ENCODE measurements at places on chromosomes 1 and 21.

- DNase-seq, result no peak
These were observed 12.1 kb downstream of the PRKACB start for GRCh38 chr1:84156210-84156621.

DNA sequence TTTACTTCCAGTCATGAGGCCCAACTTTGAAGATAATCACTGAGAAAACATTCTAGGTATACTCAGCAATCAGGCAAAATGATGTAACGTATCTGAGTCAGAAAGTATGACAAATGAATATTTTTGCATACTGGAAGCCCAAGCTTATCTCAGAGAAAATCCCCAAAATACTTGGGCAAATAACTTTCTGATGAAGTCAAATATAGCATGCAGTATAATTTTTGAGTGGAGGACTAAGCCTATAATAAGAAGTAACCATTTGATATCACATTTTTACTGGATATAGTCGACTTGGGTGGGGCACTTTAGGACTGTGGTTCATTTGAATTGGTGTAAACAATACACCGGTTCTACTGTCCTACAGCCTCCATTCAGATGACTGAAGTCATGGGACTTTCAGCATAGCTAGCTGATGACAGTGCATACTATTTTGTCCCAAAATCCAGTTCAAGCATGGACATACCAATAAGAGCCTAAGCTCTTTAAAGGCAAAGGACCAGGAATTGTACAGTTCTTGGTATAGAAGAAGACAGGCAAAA is 2.3 kb upstream of the GADD45A start:
- no peak for DNase-seq

DNA sequence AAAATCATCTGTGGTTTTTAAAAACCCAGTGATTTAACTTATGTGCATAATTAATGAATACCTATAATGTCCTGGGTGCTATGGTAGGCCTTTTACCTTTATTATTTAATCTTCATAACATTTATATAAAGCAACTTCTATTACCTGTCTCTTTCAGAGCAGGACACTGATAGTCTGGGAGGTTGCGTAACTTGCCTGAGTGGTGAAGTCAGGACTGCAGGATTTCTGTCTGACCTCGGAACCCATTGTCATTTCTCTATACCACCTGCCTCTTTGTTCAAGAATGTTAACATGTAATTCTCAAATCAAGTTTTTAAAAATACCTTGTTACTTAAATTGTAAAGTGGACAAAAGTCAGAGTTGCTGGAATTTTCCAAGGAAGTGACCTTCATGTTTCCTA is 41.0 kb upstream of the BACH1 start:
- DNase-seq, result no peak

DNA sequence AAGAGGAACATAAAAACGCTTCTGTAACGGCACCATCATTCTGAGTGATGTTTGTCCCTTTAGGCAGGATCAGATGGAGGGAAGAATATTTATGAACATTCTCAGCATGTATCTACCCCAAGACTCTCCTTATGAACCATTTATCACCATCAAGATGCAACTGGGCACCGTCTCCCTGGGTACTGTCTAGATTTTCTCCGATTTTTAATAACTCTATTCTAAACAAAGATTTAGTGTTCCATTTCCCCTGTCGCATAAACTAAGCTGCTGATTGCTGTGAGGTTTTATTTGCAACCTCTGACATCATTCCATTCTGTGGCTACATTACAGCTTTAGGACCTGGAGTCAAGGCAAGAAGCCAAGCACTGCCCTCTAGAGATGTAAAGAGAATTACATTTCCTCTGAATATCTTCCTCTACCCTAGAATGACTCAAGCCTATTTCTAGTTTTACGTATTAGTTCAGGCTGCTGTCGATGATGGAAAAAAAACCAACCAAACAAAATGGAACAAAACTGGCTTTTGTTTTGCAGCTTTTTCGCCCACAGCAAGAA is 130.1 kb upstream of the MAP1LC3C start:
- DNase-seq, result no peak

GRCh38 chr1:156645666-156646065 is 3.7 kb downstream of the BCAN start:
- DNase-seq, result no peak

- DNase-seq, result no peak
These were observed 65.4 kb downstream of the PBX1 start for GRCh38 chr1:164624400-164624799.

DNA sequence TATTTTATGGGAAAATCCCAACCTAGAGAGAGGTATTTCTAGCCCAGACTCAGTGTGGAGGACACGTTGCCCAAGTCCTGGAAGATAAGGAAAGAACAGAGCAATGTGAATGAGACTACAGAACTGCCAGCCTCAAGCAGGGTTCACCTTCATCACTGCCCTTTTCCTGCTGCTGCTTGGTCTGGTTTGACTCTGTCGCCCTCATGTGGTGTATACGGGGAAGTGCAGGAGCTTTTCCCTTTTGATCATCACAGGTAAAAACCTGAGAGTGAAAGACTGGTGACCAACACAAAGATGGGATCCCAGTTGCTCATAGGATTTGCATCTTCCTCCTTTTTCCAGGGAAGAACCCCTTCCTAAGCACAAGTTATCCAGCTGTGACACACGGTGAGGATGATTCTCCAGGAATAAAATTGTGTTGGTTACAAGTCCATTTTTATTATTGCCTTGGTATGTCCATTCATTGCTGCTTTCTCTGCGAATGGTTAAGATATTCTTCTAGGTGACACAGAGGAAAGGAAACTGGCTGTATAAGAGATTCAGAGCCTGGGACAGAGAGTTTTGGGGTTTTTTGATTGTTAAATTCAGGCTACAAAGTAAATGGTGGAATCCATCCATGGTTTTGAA is 89.5 kb upstream of the CD53 start:
- DNase-seq, result peak; percentile 75

DNA sequence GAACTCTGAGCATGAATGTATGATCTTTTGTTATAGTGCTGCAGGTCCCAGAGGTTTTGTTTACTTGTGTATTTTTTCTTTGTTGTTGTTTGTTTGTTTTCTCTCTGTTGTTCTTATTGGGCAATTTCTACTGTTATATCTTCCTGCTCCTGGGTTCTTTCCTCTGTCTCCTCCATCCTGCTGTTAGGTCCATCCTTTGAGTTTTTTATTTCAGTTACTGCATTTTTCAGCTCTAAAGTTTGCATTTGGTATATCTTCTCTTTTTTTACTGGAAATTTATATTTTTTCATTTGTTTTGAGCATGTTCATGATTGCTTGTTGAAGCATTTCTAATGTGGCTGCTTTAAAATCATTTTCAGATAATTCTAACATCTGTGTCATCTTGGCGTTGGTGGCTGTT is 9.9 kb downstream of the TRPM2 start:
- DNase-seq, result no peak

- DNase-seq, result no peak
These were observed 6.6 kb upstream of the PLPP3 start for GRCh38 chr1:56585985-56586384.

DNA sequence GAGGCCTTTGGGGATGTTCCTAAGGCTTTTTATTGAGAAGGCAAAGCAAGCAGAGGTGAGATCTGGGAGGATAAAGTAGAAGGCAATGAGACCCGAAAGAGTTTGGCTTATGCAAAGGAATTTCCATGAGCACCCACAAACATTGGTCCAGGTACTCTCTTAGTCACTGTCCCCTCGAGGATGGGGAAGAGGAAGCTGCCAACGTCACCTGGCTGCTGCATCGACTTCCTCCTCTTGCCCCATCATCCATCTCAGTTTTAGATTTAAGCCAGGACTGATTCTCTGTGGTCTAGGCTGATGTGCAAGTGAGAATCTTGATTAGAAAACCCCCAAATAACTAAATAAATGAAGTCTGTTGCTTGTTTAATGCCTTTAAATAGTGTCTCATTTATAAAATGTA is 28.7 kb downstream of the RUNX1 start:
- DNase-seq, result no peak

DNA sequence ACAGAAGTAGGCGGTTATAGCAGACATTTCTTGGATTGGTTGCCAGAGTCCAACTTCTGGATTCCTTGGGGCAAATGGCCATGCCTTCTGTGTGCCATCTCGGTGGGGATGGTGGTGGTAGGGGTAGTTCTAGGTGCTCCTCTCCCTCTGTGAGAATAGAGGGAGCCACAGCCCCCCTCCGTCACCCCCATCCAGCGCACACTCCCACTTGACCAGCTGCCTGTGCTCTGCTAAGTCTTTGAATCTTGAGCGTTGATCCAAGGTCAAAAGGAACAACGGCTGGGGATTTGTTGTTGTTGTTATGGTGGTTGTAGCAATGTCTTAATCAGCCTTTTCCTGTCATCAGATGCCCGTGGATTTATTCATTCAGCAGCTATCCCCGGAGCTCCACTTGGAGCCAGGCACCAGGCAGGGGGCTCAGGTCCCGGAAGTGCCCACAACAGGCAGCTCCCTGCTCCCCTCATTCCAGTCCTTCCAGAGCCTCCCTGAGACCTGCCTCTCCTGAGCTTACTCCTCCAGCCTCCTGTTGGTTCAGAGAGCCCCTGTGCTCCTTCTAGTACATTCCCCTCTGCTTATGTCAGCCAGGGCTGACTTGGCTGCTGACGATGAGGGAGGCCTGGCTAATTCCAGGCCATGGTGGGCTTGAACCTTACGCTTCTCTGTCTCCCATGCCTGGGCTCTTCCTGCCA is 146.6 kb upstream of the WNT4 start:
- no peak for DNase-seq

DNA sequence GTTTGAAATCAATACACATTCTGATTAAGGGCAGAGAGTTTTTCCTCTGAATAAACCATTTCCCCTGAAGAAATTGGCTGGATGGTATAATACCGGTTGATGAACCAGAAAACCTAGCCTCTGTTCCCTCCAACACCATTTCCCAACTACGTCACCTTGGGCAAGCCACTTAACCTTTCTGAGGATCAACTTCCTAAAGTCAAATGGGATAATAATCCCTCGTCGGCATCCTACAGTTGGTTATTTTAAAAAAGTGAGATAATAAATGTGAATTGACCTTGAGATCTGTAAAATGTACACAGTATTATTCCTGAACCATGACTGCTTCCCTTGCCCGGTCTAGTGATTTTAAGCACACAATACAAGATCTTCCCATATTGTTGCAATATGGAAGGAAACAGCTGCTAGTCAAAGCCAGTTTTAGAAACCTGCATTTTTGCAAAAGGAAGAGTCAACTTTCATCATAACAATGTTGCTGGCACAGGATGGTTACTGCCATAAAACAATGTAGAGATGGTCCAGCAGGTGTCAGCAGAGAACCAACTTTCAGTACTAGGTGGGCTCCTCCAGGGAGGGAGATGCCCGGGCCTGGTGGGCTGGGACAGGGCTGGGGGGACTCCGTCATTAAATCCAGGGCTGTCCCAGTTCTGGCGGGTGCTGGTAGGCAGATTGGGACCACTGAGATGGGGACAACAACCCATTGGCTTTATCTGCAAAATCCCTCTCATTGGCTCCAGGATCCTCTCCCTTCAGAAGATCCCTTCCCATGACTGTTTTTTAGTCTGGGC is 5.2 kb upstream of the HLX start:
- no peak for DNase-seq

Data from NCI-H2029 treated with DMSO at 0.1 percent for 48 hours (cell line).